ENCODE measurements at places on chromosomes 7 and 10.

GRCh38 chr10:125802131-125802530 lies 20.9 kb downstream of the UROS start:
- DNase-seq = no peak

DNA sequence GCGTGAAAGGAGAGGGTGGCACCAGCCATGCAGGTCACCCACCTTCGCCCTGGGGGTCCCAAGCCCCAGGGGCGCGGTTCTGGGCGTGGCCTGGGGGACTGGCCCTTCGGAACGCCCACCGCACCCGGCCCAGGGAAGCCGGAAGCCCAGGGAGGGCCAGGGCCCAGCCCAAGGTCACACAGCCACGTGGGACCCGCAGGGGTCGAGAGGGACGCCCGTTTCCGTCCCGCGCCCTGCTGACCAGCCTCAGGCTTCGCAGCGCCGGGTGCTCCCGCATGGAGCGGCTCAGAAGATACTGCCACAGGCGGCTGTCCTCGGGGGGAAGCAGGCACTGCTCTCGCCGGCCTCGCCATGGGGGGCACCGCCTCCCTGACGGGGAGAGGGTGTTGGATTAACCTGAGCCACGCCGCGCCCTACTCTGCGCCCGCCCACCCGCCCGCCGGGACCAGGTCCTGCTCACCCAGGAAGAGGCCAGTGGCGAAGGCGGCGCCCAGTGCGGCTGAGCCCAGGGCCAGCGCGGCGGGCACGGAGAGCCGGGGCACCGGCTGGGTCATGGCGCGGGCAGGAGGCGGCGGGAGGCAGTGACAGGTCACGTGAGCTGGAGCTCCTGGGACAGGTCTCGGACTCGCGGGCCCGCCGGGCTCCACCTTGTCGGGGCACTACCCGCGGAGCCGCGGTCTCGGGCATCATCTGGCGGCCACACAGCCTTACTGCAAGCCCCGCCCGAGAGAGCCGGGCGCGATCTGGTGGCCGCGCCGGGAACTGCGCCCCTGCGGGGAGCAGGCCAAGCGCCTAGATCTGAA lies at the start of gene COMTD1:
Gene COMTD1 (minus strand): TSS at position 583 of the 803 bp plus-strand sequence. CDS start 29 bp downstream, at position 554.
- peak; percentile 91 for DNase-seq

DNA sequence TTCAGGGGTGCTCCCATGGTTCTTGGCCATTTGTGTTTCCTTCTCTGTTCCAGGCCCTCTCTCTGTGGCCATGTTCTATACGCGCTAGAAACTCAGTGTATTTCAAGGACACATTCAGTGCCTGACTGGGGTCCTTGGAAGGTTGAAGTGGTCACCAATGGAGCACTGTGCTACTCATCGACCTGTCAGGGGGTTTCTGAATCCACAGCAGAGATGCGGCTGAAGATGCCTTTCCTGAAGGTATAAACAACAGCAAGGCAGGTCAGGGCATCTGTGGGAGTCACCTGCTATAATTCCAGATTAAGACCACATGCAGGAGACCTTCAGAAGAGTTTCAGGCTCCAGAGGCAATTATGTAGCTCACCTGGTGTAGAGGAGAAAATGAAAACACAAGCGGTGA lies 86.8 kb upstream of the MGMT start:
- no peak for DNase-seq

- no peak for DNase-seq
These were observed 21.6 kb downstream of the SEC31B start for GRCh38 chr10:100498059-100498458.

- no peak for DNase-seq
These were observed 284.4 kb upstream of the IGFBP3 start for GRCh38 chr7:46205478-46205877.

- DNase-seq = no peak
These were observed 689 bp upstream of the SMARCD3 start for GRCh38 chr7:151249034-151249731.

- no peak for DNase-seq
These were observed 454.2 kb upstream of the KLF6 start for GRCh38 chr10:4239186-4239585.

DNA sequence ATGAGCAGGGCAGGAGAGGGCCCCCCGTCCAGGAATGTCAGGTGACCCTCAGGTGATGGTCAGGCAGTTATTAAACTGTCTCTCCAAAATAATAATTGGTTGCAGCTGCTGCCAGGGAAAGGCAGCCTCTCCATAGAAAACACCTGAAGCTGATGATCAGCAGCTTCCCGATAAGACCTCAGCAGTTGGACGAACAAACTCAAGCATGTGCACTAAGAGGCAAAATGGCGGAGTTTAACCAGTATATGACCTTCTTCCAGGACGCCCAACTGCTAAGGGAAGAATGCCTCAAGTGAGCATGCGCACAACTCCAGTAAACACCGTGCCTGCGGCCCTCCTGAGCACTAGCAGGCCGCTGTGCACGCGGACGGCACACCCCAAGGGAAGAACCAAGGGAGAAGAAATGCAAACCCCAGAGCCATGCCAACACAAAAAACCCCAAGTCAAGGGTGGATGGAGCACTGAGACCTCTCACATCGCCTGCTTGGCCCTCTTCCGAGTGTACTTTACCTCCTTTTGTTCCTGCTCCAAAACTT lies 38.9 kb upstream of the ADARB2 start:
- DNase-seq = no peak

DNA sequence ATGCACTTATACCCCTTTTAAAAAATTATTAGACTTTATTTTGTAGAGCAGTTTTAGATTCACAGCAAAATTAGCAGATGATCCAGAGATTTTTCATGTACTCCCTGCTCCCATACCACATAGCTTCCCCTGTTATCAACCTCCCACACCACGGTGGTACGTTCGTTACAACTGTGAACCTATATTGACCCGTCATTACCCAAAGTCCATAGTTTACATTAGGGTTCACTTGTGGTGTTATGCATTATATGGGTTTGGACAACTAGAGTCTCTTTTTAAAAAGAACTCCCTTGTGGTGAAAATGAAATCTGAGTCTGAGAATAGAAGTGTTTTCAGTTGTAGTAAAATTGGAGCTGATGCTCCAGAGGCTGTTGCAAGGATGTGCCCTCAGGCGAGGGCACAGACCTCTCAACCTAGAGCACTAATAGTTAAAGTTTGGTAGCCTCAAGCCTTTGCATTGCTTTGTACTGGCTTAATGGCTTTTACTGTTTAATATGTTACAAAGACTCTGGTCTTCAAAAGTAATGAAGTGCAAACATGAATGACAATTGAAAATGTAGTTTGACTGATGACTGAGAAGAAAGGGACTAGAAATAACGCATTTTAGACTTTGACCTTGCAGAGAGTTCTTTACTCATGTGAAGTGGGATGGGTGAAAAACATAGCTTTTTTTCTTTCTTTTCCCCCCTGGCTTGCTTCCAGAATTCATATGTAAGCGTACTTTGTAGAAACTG lies 30.6 kb upstream of the CSTF2T start:
- no peak for DNase-seq

- no peak for DNase-seq
These were observed 427.9 kb upstream of the CELF2 start for GRCh38 chr10:10589540-10590303.

DNA sequence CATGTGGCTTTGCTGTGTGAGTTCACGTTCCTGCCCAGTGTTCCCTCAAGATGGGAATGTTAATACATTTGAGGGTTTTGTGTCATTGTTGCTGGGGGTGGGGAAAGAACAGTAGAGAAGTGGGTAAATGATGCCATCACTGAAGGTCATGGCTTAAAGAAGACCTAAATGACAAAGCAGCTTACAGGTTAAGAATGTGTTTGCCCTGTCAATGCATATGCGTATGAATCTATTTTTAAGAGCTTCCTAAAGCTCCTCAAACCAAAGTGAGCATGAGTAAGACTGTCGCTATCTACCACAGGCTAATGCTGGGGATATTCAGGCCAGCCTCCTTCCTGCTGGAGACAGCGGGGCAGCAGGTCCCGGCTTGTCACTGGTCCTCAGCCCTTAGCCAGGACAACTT lies 162.9 kb downstream of the CREB5 start:
- no peak for DNase-seq

DNA sequence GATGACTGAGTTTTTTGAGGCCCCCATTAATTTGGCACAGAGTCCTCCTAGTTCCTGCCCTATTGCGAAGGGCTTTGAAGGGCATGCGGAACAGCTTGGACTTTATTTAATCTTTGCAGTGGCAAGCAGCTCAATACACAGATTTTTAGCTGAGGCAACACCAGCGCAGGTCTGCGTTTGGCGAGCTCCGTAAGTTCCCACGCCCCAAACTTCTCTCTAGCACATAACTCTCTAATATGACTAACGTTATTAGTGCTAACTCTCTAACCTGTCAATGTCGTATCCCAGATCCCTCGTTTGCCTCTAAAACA lies 366 bp upstream of the TAF3 start:
- DNase-seq = no peak

GRCh38 chr10:96835899-96836298 lies 3.8 kb downstream of the LCOR start:
- no peak for DNase-seq

- DNase-seq = no peak
These were observed 97.0 kb downstream of the C10orf105 start for GRCh38 chr10:71622616-71623015.

DNA sequence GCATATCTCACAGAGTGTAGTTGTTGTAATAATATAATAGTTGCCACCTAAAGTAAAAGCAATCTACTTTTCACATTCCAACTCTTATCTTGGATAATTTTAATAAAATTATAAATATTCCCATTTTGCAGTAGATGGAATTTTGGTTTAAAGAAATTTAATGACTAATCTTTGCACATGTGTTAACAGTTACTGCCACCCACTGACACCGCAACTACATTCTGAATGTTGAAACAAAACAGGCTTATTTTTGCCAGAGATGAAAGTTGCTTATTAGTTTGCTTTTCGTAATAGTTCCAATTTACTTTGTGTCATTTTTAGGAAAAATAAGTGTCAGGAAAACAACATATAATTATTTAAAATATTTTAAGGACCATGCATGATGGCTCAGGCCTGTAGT lies 557.5 kb upstream of the PCDH15 start:
- no peak for DNase-seq

DNA sequence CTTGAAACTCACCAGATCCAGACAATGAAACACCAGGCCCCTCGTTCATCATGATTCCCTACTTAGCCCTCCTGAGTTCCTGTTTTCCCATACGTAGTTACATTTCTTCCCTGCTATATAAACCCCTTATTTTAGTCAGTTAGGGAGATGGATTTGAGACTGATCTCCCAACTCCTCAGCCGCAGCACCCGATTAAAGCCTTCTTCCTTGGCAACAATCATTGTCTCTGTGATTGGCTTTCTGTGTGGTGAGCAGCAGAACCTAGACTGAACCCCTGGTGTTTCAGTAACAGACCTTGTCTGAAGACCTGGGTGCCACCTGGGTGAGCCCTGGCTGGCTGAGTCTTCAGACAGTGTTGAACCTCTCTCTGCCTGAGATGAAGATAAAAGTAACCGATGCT lies 118.0 kb downstream of the OAT start:
- no peak for DNase-seq

DNA sequence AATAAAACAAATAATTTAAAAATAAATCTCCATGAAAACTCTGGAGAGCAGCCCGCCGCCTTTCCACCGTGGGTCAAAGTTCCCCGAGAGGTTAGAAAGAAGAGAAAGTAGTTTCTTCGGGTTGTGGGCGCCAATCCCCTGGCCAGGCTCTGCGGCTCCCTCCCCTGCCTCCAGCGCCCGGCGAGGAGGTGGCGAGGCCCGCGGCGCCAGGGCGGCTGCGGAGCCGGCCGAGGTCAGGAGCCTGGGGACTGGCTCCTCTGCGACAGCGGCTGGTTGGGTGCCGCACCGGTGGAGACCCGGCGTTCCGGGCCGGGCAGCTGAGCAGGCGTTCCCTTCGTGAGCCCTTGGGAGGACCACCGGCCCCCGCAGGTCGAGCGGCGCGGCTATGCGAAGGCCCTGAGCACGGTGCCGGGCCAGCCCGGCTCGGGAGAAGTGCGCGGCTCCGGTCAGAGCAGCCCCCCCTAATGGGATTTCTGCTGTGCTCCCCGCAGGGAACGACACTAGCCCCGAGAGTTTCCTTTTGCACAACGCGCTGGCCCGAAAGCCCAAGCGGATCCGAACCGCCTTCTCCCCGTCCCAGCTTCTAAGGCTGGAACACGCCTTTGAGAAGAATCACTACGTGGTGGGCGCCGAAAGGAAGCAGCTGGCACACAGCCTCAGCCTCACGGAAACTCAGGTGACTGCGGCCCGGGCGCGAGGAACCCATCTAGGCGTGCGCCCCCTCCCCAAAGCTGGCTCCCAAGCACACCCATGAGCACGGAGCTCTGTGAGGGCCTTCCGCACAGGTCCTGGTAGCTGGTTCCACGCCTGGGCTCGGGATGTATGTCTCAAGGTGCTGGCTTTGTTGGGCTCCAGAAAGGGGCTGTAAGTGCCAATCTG lies 2.8 kb downstream of the EMX2 start:
- no peak for DNase-seq

DNA sequence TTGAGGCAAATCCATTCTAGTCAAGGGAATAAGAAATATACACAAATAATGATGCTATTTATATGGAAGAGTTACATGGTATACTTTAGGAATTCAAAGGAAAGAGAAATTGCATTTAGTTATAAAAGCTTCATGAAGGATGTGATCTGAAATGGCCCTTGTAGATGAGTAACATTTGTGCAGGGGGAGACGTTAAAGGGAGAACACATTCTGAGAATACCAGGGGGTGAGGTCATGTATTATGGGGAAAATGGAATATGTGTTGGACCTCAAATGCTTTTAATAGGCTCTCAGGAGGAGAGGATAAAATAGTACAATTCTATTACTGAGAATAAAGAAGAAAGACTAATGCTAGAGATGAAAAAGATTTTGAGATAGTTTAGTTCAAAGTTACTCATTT lies 122.5 kb upstream of the NOBOX start:
- no peak for DNase-seq

- DNase-seq = no peak
These were observed 13.5 kb upstream of the RALA start for GRCh38 chr7:39609935-39610263.

DNA sequence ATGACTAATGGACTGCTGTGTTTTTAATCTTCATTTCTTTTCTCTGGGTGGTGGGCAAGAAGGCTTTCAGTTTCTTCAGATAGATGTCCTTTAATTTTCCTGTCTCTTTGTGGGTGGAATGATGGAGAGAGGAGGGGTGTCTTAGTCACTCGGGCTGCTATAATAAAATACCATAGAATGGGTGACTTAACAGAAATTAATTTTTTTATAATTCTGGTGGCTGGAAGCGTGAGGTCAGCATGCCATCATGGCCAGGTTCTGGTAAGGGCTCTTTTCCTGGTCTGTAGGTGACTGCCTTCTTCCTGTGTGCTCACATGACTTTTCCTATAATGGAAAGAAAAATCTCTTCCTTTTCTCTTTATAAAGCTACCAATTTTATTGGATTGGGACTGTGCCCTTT lies 6.3 kb downstream of the RSBN1L start:
- DNase-seq = no peak

DNA sequence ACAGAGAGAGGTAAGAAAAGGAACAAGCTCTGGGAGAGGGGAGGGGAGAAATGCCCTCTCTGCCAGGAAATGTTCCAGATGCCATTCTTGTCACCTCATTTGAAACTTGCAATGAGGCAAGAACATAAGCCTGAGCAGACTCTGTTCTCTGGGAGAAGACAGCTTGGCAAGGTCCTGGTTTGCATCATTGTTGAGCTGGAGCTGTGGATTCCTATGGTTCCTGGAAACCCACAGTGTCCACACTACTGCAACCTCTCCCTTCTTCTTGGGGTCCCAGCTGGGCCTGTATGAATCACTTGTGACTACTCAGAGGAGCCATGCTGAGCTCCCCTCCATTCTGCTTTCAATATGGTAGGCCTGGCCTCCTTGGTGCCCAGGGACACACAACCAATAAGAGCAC lies 60.8 kb upstream of the HECTD2 start:
- DNase-seq = no peak

GRCh38 chr10:80938903-80939302 lies 401.2 kb downstream of the SH2D4B start:
- DNase-seq = no peak

Measured in hematopoietic multipotent progenitor cell treated with erythropoietin and hydrocortisone succinate and interleukin-3 and kit ligand, for 15 days (in vitro differentiated cells).